ENCODE measurements at places on chromosomes 11 and 22.

DNA sequence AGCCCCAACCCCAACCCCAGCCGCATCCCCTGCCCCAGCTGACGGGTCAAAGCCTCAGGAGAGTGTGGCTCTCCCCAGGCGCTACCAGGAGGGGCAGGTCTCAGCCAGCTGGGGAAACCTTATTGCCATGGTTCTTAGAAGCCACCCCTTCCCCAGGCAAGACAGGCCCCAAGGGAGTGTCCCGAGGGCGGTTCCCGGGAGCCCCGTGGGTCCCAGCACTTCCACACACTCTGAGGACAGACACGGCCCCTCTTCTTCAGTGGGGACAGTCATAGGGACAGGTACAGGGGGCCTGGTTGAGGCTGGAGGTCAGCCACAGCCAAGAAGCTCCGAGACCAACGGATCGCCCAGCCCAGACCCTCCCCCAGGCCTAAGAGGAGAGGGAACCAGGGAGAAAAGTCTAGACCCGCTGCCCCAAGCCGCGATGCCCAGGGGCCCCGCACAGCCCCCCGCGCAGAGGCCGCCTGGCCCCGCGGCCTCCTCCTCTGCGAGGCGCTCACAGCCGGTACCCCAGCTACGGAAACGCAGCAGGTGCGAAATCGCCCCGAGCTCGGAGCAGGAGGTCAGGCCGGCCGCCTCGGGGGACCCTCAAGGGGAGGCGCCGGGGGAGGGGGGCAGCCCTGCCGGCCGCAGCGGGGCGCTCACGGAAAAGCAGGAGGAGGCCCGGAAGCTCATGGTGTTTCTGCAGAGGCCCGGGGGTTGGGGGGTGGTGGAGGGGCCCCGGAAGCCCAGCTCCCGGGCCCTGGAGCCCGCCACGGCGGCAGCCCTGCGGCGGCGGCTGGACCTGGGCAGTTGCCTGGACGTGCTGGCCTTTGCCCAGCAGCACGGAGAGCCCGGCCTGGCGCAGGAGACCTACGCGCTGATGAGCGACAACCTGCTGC lies 2.6 kb downstream of the KLHDC7B start:
- DNase-seq: peak; percentile 53

GRCh38 chr11:45318516-45318915 lies 32.4 kb upstream of the SYT13 start:
- no peak for DNase-seq

GRCh38 chr22:29348041-29348440 lies 32.5 kb upstream of the RASL10A start:
- DNase-seq: no peak

DNA sequence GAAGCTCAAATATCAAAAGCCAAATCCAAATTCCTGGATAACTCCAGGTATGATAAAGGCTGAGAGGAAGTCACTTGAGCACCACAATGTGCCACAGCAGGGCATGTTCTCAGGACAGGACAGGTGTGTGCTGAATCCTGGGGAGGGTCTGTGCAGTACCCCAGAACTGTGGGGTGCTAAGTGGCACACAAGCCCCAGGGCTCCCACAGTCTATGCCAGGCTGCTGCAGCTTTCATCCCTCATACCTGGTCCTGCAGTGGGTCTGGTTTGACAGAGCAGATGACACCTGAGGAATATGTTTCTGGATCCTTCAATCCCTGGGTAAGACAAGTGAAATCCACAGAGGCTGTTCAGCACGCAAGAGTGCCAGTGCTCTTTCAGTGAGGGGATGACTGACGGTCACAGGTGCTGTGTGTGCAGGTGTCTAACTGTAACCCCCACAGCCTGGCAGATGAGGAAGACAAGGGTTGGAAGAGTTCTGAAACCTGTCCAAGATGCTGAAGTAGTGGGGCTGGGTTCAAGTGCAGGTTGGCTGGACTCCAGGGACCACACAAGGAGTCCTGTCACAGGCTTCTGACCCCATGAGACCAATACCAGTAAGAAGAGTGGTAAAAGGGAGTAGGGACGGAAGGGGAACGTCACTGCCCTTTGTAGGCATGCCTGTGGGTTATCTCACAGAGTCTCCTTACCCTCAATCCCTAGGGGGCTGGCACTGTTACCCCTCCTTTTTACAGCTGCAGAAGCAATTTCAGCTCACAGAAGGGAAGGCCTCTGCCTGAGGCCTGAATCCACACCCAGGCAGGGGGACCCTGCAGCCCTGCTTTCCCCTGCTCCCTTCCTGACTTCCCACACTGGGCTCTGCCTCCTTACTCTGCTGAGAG lies 14.1 kb downstream of the SERPIND1 start:
- DNase-seq: no peak

- no peak for DNase-seq
These were observed 7.0 kb downstream of the SERPING1 start for GRCh38 chr11:57604296-57605027.

- DNase-seq: no peak
These were observed 9.0 kb upstream of the MUC5AC start for GRCh38 chr11:1148752-1149180.

- DNase-seq: no peak
These were observed 213.1 kb upstream of the ZBED5 start for GRCh38 chr11:11070976-11071375.

- no peak for DNase-seq
These were observed 173.5 kb upstream of the SNX19 start for GRCh38 chr11:131089727-131090245.

DNA sequence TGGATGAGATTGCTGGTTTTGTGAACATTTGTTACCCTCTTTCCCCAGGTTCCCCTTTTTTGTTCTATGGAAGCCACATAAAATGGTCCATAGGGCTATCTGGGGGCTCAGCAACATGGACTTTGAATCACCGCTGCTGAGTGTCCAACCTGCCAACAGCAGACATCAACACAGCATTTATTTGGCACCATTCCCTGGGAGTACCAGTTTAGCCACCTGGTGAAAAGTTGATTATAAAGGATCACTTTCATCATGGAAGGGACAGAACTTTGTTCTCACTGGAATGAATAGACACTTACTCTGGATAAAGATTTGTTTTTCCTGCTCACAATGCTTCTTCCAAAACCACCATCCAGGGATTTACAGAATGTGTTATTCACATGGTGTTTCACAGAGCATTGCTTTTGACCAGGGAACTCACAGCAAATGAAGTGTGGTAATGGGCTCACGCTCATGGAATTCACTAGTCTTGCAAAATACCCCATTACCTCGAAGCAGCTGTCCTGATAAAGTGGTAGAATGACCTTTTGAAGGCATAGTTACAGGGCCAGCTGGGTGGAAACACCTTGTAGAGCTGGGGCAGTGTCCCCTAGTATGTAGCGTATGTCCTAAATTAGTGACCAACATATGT lies 43.9 kb downstream of the ADM start:
- DNase-seq: no peak

DNA sequence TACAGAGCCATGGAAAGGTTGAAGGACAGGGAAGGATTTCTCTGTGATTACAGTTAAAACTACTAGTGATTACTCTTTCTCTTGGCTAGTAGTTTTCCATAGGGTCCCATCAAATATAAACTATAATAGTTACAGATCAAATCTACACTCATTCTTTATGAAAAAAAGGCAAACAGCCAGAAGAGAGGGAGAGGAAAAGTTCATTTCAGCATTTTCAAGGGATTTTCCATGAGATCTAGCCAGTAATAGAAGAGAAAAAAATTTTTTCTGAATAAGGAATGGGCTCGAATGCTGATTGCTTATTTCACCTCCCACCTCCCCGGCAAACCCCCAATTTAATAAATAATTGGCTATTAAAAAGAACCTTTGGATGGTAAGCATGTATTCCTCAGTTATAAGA lies 74.8 kb upstream of the BLID start:
- no peak for DNase-seq

DNA sequence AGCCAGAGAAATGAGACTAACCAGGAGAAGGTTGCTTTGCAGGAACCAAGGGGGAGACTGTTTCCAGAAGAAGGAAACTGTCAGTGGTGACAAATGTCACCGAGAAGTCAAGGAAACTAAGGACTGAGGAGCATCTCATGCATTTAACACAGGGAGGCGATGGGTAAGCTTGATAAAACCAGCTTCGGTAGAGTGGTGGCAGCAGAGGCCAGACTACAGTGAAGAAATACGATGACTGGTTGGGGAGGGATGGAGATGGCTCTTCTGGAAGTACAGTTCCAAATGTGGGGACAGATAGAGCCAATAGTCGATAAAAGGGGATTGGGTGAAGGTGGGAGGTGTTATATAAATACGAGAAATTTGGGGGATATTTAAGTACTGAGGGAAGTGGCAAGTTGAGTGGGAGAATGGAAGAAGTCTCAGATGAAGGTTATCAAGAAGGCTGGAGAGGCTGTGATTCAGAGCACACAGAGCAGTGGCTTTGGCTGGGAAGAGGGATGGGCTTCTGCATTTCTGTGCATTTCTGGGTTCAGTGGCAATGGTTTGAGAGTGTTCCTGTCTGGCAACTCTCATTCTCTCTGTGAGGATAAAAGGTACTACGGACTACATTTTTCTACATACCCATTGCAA lies 29.2 kb downstream of the SC5D start:
- DNase-seq: no peak

- no peak for DNase-seq
These were observed 485.9 kb upstream of the TENM4 start for GRCh38 chr11:79926707-79927106.

DNA sequence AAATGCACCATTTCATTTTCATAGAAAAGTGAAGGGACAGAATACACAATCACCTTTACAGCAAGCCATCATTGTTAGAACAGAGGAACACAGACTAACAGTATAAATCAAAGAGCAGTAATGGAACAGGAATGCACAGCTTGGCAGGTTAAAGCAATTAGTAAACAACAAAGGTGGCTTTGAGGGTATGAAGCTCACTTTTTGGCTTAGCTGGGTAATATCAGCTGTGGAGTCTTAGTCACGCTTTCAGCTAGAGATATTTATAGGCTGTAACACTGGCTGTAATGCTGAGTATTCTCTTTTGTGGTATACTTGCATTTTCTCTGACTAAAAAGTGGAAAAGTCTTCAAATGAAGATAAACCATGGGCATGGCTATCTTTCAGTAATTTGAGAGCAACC lies 1780.5 kb downstream of the LRRC4C start:
- DNase-seq: no peak

DNA sequence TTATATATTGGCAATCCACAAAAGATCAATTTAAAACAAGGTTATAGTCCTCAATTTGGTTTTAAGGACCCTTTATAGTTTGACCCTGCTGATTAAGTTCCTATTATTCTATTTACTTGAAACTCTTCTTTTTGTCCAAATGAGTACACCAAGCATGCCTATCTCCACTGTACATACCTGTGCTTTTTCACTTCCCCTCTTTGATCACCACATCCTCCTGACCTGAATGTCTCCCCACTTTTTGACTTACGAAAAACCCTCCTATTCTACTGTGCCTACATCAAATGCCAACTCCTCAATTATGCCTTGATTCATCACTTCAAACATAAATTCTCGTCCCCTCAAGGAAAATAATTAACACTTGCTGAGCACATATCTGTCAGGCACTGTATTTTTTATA lies 113.5 kb downstream of the SOX6 start:
- no peak for DNase-seq

GRCh38 chr11:132639986-132640385 lies 892.3 kb downstream of the OPCML start:
- DNase-seq: no peak

DNA sequence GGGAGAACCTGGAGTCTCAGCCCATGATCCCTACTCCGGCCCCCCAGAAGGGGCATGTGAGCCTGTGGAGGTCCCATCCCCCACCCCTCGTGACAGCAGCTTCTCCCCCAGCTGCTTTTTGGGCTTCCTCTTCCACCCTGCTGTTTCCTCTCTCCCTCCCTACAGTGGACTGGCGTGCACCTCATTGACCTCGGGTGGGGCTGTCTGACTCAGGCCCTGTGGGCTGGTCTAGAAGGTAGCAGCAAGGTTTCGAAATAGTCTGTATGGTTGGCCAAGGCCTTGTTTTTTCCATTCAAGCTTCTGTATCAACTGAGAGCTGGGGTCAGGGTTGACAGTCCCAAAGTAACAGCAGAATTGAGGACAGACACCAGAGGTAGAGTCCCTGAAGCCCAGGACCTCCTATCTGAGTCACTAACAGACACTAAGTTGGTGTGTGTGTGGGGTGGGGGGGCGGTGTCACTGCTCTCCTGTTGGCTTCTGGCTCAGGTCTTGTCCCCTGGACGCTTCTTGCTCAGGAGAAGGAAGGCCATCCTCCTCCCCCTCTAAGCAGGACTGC lies 7.7 kb downstream of the SLC37A2 start:
- DNase-seq: no peak

DNA sequence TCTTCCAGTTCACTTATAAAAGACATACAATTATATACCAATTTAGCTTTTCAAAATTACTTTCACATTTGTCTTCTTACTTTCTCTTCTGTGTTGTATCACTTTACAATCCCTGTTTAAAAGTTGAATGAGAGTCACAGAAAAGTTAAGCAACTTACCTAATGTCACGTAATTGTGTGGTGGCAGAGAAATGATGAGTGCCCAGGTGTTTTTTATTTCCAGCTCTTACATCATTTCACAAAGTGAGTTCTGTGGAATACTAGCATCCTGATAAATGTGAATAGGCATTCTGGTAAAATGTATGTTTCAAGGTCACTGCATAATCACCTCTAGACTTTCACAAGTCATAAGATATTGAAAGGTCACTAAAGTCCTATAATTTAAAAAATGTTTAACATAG lies 133.0 kb upstream of the FIBIN start:
- no peak for DNase-seq

DNA sequence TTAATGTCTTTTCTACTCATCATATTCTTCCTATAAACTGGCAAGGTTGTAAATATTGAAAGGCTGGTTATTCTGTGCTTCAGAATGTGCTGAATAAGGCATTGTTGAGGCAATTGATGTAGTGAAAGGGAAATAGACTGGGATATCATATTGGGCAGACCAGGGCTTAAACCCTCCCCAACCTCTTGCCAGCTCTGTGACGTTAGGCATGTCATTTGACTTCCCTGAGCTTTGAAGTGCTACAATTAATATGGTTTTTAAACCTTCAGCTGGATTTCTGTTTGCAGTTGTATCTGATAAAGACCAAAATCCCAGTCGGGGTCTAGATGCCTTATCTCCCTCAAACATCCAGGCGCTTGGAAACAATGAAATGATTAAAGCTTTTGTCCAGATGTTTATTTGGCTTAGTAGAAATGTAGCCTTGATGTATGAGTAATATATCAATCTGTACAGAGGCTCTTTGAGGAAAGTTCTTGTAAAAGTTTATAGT lies 208.1 kb downstream of the DBX1 start:
- no peak for DNase-seq

GRCh38 chr11:67372993-67373647 lies at the start of gene CLCF1:
CLCF1 (minus strand) TSS chr11:67373598; CDS start chr11:67373539, 59 bp downstream.
- no peak for DNase-seq
